ENCODE measurements at places on chromosomes 3 and 15. TPM values are rescaled to one million over a fixed set of nuclear protein-coding genes. Genes with fewer than 3 reads are reported as not detected.

DNA sequence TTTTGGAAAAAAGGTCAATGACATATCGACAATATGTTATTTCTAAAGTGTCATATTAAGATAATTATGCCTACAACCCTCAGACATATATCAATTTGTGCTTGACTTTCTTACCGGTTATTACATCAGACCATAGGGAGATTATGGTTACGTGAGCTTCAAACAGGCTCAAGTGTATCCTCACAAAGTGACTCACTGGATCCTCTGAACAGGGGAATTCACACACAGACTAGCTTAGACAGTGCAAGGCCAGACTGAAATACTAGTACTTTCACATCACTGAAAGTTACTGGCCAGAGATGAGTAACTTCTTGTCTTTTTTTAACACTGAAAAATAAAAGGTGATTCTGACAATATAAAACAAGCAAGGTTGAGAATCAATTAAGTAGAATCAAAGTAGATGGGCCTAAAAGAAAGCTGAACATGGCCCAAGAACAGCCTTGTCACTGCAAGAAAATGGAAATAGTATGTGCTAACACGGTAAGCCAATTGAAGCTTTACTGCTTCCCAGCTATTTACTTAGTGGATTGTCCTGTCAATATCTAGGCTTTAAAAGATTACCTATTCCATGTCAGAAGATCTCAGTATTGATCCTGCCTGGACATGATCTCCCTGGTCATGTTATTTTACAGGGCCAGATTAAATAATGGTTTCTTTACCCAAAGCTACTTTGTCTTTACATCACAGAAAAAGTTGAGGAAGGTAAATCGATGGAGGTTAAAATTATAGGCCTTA, 848.6 kb downstream of the ROBO1 start:
- H3K27me3 ChIP-seq = no peaks in the 10 kb centered on the region
- no peaks in the 10 kb centered on the region for H3K4me1 ChIP-seq
- DNase-seq = no peak
- no peak overlapping the region for H3K4me3 ChIP-seq

GRCh38 chr15:29835301-29835700, 13.0 kb upstream of the TJP1 start:
- H3K4me3 ChIP-seq = no peak overlapping the region
- peaks cover 2% of the 10 kb centered on the region for H3K27me3 ChIP-seq
- DNase-seq = no peak
- no peaks in the 10 kb centered on the region for H3K4me1 ChIP-seq
- no peak overlapping the region for H3K27ac ChIP-seq
- H3K36me3 ChIP-seq = no peaks in the 10 kb centered on the region

DNA sequence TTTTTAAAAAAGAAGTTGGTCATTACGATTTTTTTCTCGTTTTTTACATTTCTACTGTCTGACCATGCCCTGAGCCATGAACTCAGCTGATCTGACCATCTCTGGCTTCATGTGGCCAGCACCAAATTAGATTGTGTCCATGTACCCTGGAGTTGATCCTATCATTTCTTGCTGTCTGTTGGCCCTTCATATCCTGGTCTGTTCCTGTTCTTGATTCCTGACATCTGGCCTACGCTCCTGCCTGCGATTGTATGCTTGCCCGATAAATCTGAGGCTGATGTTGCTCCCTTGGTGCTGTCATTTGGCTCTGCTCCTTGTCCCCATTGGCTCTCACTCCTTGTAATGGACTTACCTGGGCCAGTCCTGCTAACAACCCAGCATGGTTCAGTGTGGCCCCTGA, 89.8 kb upstream of the IGSF10 start:
- no peaks in the 10 kb centered on the region for H3K4me1 ChIP-seq
- no peak for DNase-seq
- H3K4me3 ChIP-seq = no peak overlapping the region
- H3K27me3 ChIP-seq = no peaks in the 10 kb centered on the region
- no peak overlapping the region for H3K27ac ChIP-seq
- H3K36me3 ChIP-seq = no peaks in the 10 kb centered on the region

DNA sequence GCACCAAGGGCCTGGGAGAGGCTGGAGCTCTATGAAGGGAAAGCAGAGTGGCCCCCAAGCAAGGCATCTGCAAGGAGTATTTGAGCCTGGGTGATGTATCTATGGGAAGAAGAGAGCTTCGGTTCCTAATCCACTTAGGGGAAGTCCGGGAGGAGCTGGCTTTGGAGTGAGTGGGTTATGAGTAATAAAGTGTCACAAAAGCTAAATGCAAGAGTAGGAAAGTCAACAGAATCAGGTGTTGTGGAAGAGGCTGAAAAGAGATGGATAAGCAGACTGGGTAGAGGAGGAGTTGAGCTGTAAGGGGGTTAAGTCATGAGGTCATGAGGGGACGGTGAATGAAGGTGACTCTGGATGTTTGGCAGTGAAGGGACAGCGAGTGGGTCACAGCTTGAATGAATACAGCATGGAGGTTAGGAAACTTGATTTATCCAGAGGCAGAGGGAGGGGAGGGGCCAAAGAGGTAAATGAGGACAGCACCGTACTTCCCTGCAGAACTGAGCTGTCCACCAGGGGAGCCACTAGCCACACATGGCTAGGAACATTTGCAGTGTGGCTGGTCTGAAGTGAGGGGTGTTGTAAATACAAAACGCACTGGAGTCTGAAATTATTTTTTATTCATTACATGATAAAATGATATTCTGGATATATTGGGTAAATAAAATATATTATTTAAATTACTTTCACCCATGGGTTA, 83.3 kb downstream of the ADCY5 start:
- no peaks in the 10 kb centered on the region for H3K4me1 ChIP-seq
- no peaks in the 10 kb centered on the region for H3K36me3 ChIP-seq
- no peaks in the 10 kb centered on the region for H3K27me3 ChIP-seq
- H3K27ac ChIP-seq = no peak overlapping the region
- H3K4me3 ChIP-seq = no peak overlapping the region

- H3K27ac ChIP-seq = no peak overlapping the region
- H3K4me1 ChIP-seq = no peaks in the 10 kb centered on the region
- DNase-seq = no peak
- H3K36me3 ChIP-seq = no peaks in the 10 kb centered on the region
These were observed 49.7 kb upstream of the FBN1 start for GRCh38 chr15:48695088-48695826.

DNA sequence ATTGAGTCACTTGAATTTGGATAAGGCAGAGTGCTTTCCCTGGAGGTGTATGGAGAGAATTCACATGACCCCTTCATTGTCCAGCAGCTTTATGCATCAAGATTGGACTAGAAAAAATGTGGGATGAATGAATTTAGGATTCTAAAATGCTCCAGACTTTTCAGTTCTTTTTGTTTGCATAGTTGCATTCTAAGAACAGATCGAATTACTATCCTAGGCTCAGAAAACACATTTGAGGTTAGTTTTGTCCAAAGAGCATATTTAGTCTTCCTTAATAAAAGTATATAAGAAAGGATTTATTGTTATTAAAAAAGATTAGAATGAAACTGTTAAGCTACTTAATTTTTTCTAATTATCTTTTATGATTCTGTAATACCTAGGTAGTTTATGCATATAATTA, 127.4 kb downstream of the UBE2E2 start:
- DNase-seq = no peak
- no peaks in the 10 kb centered on the region for H3K27me3 ChIP-seq
- H3K4me3 ChIP-seq = no peak overlapping the region
- no peak overlapping the region for H3K27ac ChIP-seq
- no peaks in the 10 kb centered on the region for H3K4me1 ChIP-seq

DNA sequence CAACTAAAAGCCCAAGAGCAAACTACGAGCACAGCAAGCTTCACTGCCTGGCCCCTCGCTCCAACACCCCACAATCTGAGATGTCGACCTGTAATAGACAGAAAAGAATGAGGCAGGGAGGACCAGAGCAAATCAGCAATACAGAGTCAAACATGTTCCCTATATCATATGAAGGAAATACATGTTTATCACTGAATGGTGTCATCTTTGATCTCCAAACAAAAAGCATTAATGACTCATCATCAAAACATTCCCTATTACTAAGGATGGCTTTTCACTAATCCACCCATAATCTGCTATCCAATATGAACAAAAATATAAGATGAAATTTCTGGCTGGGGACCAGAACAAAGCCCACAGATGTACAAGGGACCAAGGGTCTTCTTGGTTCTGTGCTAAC, 34.7 kb downstream of the MYO5A start:
- H3K4me1 ChIP-seq = peaks cover 6% of the 10 kb centered on the region
- no peak overlapping the region for H3K27ac ChIP-seq
- no peak for DNase-seq
- no peaks in the 10 kb centered on the region for H3K27me3 ChIP-seq
- H3K4me3 ChIP-seq = no peak overlapping the region

- H3K36me3 ChIP-seq = no peaks in the 10 kb centered on the region
- no peaks in the 10 kb centered on the region for H3K4me1 ChIP-seq
- no peak overlapping the region for H3K27ac ChIP-seq
- H3K4me3 ChIP-seq = no peak overlapping the region
These were observed 41.7 kb downstream of the KIF15 start for GRCh38 chr3:44803298-44803697.

DNA sequence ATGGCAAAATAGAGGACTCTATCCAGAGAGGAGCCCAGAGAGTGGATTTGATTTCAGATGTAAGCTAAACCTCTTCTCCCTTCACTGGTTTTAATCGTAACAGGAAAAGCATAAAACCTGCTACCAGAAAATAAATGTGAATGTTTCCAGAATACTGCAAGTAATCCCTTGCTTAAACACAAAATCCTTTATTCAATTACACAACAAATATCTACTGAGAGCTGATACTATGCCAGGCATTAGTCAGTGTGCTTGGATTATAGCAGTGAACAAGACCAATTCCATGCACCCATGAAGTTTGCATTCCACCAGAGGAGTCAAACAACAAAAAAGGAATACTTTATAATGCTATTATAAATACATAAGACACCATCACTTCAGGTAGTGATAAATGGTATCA, 15.1 kb downstream of the AVEN start:
- no peaks in the 10 kb centered on the region for H3K36me3 ChIP-seq
- H3K4me1 ChIP-seq = no peaks in the 10 kb centered on the region
- H3K4me3 ChIP-seq = no peak overlapping the region
- DNase-seq = no peak

GRCh38 chr3:31968369-31968926, 12.6 kb downstream of the OSBPL10 start:
- no peak for DNase-seq
- no peak overlapping the region for H3K4me3 ChIP-seq
- no peaks in the 10 kb centered on the region for H3K27me3 ChIP-seq
- H3K36me3 ChIP-seq = no peaks in the 10 kb centered on the region
- no peaks in the 10 kb centered on the region for H3K4me1 ChIP-seq

GRCh38 chr3:18743761-18744160, 318.6 kb upstream of the SATB1 start:
- H3K4me3 ChIP-seq = no peak overlapping the region
- no peaks in the 10 kb centered on the region for H3K27me3 ChIP-seq
- peaks cover 32% of the 10 kb centered on the region for H3K4me1 ChIP-seq
- DNase-seq = no peak

GRCh38 chr15:44414001-44414400, 13.4 kb upstream of the CTDSPL2 start:
- no peaks in the 10 kb centered on the region for H3K36me3 ChIP-seq
- H3K27me3 ChIP-seq = no peaks in the 10 kb centered on the region
- DNase-seq = no peak
- H3K4me1 ChIP-seq = no peaks in the 10 kb centered on the region
- H3K27ac ChIP-seq = no peak overlapping the region
- H3K4me3 ChIP-seq = no peak overlapping the region

DNA sequence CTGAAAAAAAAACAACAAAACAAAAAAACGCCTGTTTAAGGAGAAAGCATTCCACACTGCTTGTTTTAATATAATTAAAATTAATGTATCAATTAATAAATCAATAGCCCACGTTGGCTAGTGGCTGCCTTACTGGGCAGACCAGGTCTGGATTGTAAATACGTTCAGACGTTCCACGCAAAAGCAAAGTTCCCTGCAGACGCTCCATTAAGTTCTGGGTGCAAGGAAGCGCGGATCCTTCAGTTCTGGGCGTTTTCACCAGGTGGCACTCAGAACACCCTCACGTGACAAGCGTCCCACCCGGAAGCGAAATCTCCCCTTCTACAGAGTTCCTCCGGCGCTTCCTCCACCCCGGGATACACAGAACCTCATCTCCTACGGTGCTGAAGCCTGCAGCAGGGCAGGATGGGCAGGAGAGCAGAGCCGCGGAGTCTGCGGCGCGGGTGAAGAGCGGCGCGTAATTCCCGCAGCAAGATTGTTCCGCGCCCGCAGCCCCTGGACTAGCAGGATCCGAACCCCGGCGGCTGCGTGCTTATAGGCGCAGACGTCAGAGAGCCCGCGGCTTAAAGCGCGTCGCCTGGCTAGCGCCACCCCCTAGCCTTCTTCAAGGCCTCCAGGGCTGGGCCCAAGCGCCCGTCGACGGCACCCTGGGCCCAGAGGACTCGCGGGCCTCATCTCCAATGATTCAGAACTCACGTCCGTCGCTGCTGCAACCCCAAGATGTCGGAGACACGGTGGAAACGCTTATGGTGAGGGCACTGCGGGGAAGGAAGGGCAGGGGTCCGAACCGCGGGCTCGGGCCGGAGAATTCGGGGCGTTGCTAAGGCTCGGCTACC, at the start of gene SLC25A38:
TSS of gene SLC25A38 (plus strand) at position 326 of the 836 bp plus-strand sequence. CDS start at position 681, 355 bp downstream.
- H3K4me3 ChIP-seq = peak within 1 kb of the TSS; percentile 82
- peaks cover 55% of the 10 kb centered on the region for H3K4me1 ChIP-seq
- peak; percentile 73 for DNase-seq
- peak within 1 kb of the TSS; percentile 97 for H3K27ac ChIP-seq

- H3K4me3 ChIP-seq = no peak overlapping the region
- no peaks in the 10 kb centered on the region for H3K27me3 ChIP-seq
- H3K36me3 ChIP-seq = no peaks in the 10 kb centered on the region
- H3K27ac ChIP-seq = no peak overlapping the region
These were observed 70.2 kb downstream of the CLDN1 start for GRCh38 chr3:190252080-190252479.

DNA sequence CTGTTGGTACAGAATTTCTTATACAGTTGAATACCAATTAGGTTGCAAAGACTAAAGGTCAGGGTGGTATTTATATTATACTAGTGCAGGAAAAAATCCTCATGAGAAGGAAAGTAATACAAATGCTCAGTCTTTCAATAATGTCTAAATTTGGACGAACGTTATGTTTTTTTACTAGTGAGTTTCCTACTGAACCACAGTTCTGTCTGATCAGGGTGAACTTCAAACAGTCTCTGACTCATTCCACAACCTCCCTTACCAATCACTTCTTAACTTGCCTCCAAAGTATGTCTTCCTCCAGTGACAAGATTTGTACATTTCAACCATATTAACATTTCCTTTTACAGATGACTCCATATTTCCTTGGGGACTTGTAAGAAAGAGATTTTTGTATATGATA, 3.4 kb downstream of the TMEM212 start:
- no peak overlapping the region for H3K4me3 ChIP-seq
- H3K27me3 ChIP-seq = peaks cover 2% of the 10 kb centered on the region
- no peak overlapping the region for H3K27ac ChIP-seq
- H3K4me1 ChIP-seq = no peaks in the 10 kb centered on the region

Gene NRROS
- total RNA-seq = 18.3 TPM

Gene MGLL
- total RNA-seq = 1.7 TPM

Gene NR1I2
- 0.20 TPM for total RNA-seq

Gene SMCO1
- not detected for total RNA-seq

Gene TM6SF1
- total RNA-seq = 0.42 TPM

Gene RASGRF1
- total RNA-seq = not detected

Gene FBXL2
- total RNA-seq = not detected

Measured in CD4-positive, CD25-positive, alpha-beta regulatory T cell (primary cell).